Transverse colon (tissue), 4 donors: ENCODE measurements at places on chromosomes 1 and 21. TPM values are rescaled to one million over a fixed set of nuclear protein-coding genes. Genes with fewer than 3 reads are reported as not detected.

DNA sequence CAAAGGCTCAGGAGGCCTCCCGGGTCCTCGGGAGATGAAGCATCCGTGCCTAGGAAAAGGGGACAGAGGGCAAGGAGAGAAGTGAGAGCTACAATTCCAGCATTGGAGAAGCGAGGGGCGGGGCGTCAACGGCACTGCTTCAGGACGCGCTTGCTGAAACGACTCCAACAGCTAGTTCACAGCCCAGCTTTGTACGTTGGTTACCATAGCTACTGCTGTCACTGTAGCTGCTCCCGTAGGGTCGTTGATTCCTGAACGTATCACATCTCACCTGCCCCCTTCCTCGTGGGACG is 63.1 kb downstream of the TOR1AIP2 start:
- no peak overlapping the region for H3K4me3 ChIP-seq
- H3K36me3 ChIP-seq = no peaks in the 10 kb centered on the region
- DNase-seq = no peak
- H3K27me3 ChIP-seq = no peaks in the 10 kb centered on the region

DNA sequence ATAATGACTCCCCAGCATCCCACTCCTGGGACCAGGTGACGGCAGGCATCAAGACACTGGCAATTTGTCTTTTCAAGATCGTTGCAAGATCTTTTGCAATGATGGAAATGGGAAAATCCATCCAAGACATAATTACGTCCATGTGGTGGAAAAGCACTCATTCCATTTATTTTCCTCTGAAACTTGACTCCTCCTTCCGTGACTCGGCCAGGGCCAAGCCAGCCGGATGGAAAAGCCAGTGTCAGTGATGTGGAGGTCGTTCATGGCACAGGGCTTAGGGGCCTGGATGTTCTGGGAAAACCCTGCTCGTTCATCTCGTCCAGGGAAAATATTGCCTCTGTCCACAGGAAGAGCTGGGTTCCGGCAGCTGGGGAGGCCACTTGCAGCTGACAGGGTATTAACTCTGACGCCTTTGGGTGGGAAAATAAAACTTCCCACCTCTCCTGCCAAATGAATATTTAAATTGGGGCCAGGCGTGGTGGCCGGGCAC is 46.2 kb downstream of the C1orf198 start:
- H3K36me3 ChIP-seq = no peaks in the 10 kb centered on the region
- DNase-seq = no peak
- H3K4me1 ChIP-seq = peaks cover 11% of the 10 kb centered on the region
- H3K27ac ChIP-seq = no peak overlapping the region
- no peak overlapping the region for H3K4me3 ChIP-seq

- peaks cover 10% of the 10 kb centered on the region for H3K4me1 ChIP-seq
- no peak overlapping the region for H3K4me3 ChIP-seq
- H3K36me3 ChIP-seq = no peaks in the 10 kb centered on the region
- no peak for DNase-seq
Observed at GRCh38 chr1:165833358-165833757, 5.9 kb downstream of the UCK2 start.

GRCh38 chr1:186155594-186155993 is 219.5 kb downstream of the TPR start:
- H3K36me3 ChIP-seq = no peaks in the 10 kb centered on the region
- H3K27me3 ChIP-seq = no peaks in the 10 kb centered on the region
- H3K4me3 ChIP-seq = no peak overlapping the region
- H3K27ac ChIP-seq = no peak overlapping the region

- no peaks in the 10 kb centered on the region for H3K4me1 ChIP-seq
- no peak overlapping the region for H3K27ac ChIP-seq
- H3K4me3 ChIP-seq = no peak overlapping the region
- H3K27me3 ChIP-seq = no peaks in the 10 kb centered on the region
- H3K36me3 ChIP-seq = no peaks in the 10 kb centered on the region
- no peak for DNase-seq
Observed at GRCh38 chr1:185376288-185376687, 59.2 kb upstream of the IVNS1ABP start.

DNA sequence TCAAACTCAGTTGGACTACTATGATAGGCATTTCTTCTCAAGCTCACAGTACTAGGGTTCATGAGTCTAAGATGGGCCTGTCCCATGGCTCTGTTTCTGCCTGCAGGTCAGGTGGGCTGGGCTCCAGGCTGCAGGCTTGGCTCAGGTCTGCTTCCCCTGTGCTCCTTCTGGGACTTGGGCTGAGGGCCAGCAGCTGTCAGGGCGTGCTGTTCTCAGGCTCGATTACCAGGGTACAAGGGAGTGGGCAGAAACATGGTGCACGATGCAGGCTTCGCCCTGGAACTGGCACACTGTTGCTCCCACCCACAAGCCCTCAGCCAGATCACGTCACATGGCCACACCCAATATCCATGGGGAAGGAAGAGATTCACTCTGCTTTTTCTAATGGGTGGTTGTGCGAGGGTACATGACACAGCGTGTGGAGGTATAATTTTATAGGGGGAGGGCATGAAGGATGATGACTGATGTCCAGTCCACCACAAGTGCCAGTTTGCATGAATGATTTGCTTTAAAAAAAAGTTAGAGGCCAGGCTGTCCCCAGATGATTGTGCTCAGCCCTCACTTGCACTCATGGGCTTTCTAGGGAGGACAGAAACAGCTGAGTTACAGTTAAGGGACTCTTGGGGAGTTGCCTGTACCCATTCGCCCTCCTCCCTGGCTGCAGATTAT is 118.0 kb downstream of the ACTL8 start:
- no peak for DNase-seq
- H3K27ac ChIP-seq = no peak overlapping the region
- no peaks in the 10 kb centered on the region for H3K27me3 ChIP-seq

- H3K4me1 ChIP-seq = no peaks in the 10 kb centered on the region
- no peak overlapping the region for H3K27ac ChIP-seq
- H3K36me3 ChIP-seq = no peaks in the 10 kb centered on the region
- no peak overlapping the region for H3K4me3 ChIP-seq
- no peak for DNase-seq
Observed at GRCh38 chr1:60126723-60127122, 53.2 kb upstream of the C1orf87 start.

DNA sequence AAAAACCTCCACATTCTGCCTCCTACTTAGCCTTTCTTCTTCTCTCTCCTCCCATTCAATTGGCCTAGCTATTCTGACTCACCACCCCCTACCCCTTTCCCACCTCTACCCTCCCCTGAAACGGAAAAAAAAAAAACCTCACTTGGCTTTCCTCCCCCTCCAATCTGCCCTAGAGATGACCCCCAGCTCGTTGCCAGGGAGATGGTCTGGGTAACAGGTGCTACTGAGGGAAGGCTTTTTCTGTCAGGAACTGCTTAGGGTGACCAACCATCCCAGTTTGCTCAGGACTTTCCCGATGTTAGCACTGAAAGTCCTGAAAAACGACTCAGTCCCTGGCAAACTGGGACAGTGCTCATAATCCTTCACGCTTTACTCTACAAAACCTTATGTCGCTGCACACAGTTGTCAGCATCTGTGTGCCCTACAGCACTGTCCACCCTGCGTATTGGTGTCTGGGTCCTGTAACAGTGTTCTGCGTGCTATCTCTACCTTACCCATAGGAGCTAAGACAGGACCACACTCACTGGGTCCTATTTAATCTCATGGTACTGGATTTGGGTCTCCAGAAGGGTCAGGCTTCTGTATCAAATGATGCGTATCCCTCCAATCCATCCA is 7.7 kb upstream of the CADM3 start:
- DNase-seq = no peak
- no peak overlapping the region for H3K27ac ChIP-seq
- H3K27me3 ChIP-seq = no peaks in the 10 kb centered on the region

DNA sequence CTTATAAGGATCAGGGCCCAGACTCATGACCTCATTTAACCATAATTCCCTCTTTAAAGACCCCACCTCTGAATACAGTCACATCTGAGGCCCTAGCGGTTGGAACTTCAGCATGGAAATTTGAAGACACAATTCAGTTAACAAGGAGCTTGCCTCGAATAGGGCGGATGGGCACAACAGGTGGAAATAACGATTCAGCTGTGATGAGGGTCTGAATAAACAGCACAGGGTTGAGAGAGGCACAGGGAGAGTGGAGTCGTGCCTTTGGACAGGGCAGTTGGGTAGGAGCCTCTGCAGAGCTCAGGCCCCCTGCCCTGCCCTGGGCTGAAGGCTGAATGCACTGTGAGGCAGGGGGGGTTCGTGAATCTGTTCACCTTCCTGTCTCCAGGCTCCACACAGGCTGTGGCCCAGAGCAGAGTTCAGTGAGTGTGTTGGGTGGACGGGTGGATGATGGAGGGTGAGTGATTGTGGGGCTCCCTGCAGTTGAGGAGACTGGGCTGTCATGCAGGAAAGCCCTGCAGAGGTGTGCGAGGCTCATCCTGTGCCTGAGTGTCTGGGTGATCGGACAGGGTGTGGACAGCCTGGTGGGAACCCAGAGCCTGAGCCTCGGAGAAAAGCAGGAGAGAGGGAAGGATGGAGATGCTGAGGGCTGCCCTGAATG is 243.1 kb downstream of the FOXD2 start:
- no peak for DNase-seq
- peaks cover 10% of the 10 kb centered on the region for H3K4me1 ChIP-seq
- no peaks in the 10 kb centered on the region for H3K36me3 ChIP-seq
- H3K27me3 ChIP-seq = no peaks in the 10 kb centered on the region

GRCh38 chr1:18309552-18310155 is 171.1 kb upstream of the KLHDC7A start:
- H3K36me3 ChIP-seq = no peaks in the 10 kb centered on the region
- H3K4me3 ChIP-seq = no peak overlapping the region
- no peaks in the 10 kb centered on the region for H3K4me1 ChIP-seq

DNA sequence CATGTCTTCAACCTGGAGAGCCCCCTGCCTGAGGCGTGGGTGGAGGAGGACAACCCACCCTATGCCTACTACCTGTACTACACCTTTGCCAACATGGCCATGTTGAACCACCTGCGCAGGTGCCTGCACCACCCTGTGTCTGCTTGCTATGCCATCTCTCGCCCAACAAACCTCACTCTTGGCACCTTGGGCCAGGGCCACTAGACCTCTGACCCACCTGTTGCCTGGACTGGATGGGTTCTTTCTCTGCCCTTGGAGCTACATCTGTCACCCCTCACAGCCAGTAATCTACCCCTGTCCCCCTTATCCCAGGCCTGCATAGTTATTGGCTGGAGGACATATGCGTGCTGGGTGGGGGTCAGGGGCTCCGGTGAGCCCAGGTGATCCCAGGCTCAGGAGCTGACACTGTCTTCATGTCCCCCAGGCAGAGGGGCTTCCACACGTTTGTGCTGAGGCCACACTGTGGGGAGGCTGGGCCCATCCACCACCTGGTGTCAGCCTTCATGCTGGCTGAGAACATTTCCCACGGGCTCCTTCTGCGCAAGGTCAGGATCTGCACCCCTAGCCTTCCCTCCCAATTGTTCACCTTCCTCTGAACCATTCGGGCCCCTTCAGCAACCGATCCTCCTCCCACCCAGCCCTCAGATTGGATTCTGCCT is 9.9 kb downstream of the AMPD2 start:
- H3K27ac ChIP-seq = no peak overlapping the region
- H3K4me3 ChIP-seq = no peak overlapping the region
- no peaks in the 10 kb centered on the region for H3K36me3 ChIP-seq
- DNase-seq = no peak

GRCh38 chr1:113593550-113594297 is 165.6 kb downstream of the PHTF1 start:
- H3K27ac ChIP-seq = no peak overlapping the region
- H3K36me3 ChIP-seq = peaks cover 53% of the 10 kb centered on the region
- H3K27me3 ChIP-seq = no peaks in the 10 kb centered on the region
- DNase-seq = no peak
- H3K4me1 ChIP-seq = no peaks in the 10 kb centered on the region
- H3K4me3 ChIP-seq = no peak overlapping the region

DNA sequence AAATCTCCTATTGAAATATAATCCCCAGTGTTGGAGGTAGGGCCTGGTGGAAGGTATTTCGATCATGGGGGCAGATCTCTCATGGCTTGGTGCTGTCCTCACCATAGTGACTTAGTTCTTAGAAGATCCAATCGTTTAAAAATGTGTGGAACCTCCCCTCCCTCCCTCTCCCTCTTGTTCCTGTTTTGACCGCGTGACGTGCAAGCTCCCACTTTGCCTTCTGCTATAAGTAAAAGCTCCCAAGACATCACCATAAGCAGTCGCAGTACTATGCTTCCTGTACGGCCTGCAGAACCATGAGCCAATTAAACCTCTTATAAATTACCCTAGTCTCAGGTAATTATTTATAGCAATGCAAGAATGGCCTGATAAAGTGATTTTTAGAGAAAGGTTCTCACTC is 10.9 kb upstream of the RGS2 start:
- no peak overlapping the region for H3K27ac ChIP-seq
- no peaks in the 10 kb centered on the region for H3K27me3 ChIP-seq
- no peaks in the 10 kb centered on the region for H3K36me3 ChIP-seq
- DNase-seq = no peak

- no peak overlapping the region for H3K4me3 ChIP-seq
- H3K27me3 ChIP-seq = no peaks in the 10 kb centered on the region
- H3K27ac ChIP-seq = no peak overlapping the region
- no peak for DNase-seq
- no peaks in the 10 kb centered on the region for H3K4me1 ChIP-seq
Observed at GRCh38 chr1:221910222-221910621, 168.3 kb upstream of the DUSP10 start.

GRCh38 chr1:235397733-235398132 is 30.5 kb downstream of the TBCE start:
- H3K4me1 ChIP-seq = no peaks in the 10 kb centered on the region
- no peaks in the 10 kb centered on the region for H3K36me3 ChIP-seq
- H3K4me3 ChIP-seq = no peak overlapping the region

DNA sequence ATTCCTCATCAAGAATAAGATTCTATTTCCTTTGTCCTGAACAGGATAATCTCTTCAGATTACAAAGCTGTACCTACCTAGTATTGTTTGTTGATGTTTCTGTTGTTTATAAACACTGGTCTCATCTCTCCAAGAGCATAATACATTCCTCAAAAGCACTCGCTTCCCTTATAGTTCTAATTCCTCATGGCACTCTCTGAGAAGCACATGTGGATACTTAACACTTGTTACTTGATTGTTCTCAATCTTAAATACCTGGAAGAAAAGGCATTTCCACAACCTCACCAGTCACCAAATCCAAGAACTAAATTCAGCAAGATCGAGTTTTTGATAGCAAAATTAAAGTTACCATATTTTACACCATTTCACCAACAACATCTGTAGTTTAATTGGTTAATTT is 145.9 kb upstream of the DUSP10 start:
- DNase-seq = no peak
- H3K27ac ChIP-seq = no peak overlapping the region
- H3K27me3 ChIP-seq = no peaks in the 10 kb centered on the region
- H3K36me3 ChIP-seq = no peaks in the 10 kb centered on the region
- H3K4me3 ChIP-seq = no peak overlapping the region

GRCh38 chr1:165871311-165872067 is 44.1 kb downstream of the UCK2 start:
- H3K4me3 ChIP-seq = no peak overlapping the region
- no peaks in the 10 kb centered on the region for H3K27me3 ChIP-seq
- no peaks in the 10 kb centered on the region for H3K36me3 ChIP-seq
- peak; percentile 79 for DNase-seq
- peaks cover 25% of the 10 kb centered on the region for H3K4me1 ChIP-seq
- peak overlapping the region; percentile 36 for H3K27ac ChIP-seq

- no peak for DNase-seq
- H3K4me3 ChIP-seq = no peak overlapping the region
- no peaks in the 10 kb centered on the region for H3K36me3 ChIP-seq
- H3K4me1 ChIP-seq = no peaks in the 10 kb centered on the region
Observed at GRCh38 chr1:44693900-44694299, 19.4 kb downstream of the ARMH1 start.

The NEGR1 gene
- 7.0 TPM for total RNA-seq

The CHD5 gene
- total RNA-seq = 1.5 TPM

The TMPRSS3 gene
- total RNA-seq = 0.68 TPM

The CLCNKB gene
- total RNA-seq = not detected

The C1orf226 gene
- 20.2 TPM for total RNA-seq

The HES3 gene
- not detected for total RNA-seq

The DESI2 gene
- 33.8 TPM for total RNA-seq

The GLMP gene
- 41.5 TPM for total RNA-seq

The SLC6A17 gene
- 0.14 TPM for total RNA-seq

The DIPK1A gene
- 17.9 TPM for total RNA-seq
